ENCODE measurements at places on chromosomes 1 and 21.

DNA sequence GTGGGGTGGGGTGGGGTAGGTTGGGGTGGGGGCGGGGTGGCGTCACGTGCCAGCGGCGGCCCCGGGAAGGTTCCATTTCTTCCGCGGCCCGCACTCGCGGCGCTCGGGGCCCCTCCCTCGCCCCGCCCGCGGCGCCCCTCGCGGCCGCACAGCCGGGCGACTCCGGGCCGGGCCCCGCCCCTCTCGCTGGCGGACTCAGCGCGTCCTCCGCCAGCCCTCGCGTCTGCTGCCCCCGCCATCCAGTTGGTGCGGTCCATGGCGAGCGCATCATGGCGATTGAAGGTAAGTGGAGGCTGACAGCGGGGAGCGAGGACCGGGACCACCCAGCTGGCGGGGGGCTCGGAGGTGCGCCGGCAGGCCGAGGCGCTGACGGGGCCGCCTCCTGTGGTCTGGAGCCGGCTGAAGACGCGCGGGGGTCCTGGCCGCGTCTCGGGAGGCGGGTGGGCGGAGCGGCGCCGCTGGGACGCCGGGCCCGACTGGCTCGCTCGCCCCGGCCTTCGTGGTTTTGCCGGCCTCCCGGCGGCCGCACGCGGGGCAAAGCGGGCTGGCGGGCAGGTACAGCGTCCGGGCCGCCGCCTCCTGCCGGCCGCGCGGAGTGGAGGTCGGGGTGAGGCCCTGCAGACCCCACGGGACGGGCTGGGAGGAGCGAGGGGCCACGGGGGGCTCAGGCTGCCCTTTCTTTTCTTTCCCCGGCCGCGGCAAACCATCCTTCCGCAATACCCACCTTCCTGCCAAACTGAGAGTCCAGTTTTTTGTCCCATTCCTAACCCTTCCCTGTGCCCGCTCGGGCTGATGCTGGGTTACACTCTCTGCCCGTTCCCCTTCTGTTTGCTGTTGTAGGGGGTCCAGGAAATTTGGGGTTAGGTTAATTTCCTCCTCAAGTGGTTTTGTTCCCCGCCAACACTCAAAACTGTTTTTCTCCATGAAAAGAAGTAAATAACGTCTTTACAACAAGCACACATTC lies at the start of gene SYT14:
SYT14 (plus strand) TSS at position 222 of the 964 bp plus-strand sequence; CDS start at position 270, 48 bp downstream.
- DNase-seq: no peak

GRCh38 chr1:60034999-60035398 lies 38.6 kb downstream of the C1orf87 start:
- peak; percentile 62 for DNase-seq

GRCh38 chr1:24126018-24126671 lies 14.2 kb upstream of the MYOM3 start:
- DNase-seq: peak; percentile 32

GRCh38 chr1:95994643-95995042 lies 726.9 kb upstream of the PTBP2 start:
- DNase-seq: no peak

DNA sequence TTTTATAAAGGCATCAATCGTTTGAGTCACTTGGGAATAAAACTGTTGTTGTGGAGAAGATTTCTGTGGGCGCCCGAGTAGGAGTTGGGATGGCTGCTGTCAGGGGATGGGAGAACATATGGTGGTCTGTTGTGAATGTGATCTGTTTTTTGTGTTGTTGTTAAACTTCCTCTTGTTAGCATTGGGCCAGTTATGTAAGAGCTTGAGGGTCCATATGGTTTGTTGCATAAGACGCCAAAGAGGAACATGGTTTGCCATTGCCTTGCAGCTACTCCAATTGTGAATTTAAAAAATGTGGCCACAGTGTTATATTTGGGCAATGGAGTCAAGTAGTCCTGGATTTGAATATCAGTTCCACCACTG lies 136.1 kb upstream of the JUN start:
- DNase-seq: peak; percentile 94

- DNase-seq: peak; percentile 76
Measured at GRCh38 chr1:72282271-72283021, at the start of gene NEGR1. Gene NEGR1 (minus strand): TSS chr1:72282539.

- no peak for DNase-seq
Measured at GRCh38 chr1:229035748-229036082, 235.2 kb upstream of the RAB4A start.

DNA sequence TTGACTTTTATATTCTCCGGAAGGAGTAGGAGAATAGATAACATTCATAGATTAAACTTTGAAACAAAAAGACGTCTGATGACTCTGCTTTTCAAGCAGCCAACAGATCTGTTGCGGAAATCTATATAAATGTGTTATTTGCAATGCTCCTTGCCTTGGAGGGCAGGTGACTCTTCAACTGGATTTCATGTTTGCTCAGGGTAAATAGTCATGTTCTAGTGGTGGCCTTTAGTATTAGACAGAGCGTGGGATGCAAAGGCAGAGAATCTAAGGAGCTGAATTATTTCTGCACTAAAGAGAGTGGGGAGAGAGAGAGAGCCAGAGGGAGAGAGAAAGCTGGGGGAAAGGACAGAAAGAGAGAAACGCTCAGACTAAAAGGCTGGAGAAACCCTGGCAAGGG lies 454.3 kb downstream of the AJAP1 start:
- no peak for DNase-seq

DNA sequence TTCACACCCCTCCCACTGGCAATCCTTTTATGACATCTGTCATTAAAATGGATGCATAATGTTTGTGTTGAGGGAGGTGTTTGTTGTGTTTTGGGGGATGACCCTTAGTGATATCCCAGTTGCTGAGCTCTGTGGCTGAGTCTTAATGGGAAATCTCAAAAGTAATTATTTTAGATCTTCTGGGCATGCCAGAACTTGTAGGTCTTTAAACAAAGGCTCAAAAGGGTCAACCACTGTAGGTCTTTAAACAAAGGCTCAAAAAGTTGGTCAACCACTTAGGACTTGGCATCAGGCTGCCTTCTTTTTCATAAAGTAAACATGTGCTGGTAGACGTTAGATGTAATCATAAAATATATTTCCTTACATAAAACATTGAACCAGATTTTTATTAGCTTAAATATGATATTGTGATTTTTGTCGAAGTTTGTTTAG lies 78.0 kb downstream of the CDC14A start:
- no peak for DNase-seq

GRCh38 chr1:27399251-27400025 lies 7.0 kb downstream of the GPR3 start:
- DNase-seq: no peak

GRCh38 chr1:22258698-22259097 lies 115.8 kb upstream of the WNT4 start:
- no peak for DNase-seq

- no peak for DNase-seq
Measured at GRCh38 chr1:208654241-208654640, 410.1 kb upstream of the PLXNA2 start.

GRCh38 chr21:37870221-37870620 lies 46.0 kb downstream of the KCNJ6 start:
- DNase-seq: no peak

- no peak for DNase-seq
Measured at GRCh38 chr1:17005365-17005740, 6.4 kb downstream of the ATP13A2 start.

DNA sequence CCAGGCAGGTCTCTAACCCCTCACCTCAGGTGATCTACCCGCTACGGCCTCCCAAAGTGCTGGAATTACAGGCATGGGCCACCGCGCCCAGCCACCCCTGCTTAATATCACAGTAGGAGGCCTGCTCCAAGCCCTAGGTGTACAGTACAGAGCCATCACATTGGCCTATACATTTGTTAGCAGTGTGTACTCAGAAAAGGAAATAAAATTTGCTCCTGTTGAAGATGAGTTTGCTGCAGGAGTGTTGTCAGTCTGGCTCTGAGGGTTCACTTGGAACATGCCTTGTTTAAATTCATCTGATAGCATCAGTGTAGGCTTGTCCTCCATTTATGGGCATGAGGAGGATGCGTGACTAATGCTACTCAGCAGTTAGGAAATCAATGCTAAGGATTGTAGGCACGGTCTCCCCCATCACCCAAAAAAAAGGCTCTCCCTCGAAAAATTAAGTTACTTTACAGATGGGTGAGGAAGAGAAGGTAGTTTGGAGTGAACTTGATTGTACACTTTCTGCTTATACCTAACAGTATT lies 4.6 kb upstream of the ENAH start:
- DNase-seq: peak; percentile 14

DNA sequence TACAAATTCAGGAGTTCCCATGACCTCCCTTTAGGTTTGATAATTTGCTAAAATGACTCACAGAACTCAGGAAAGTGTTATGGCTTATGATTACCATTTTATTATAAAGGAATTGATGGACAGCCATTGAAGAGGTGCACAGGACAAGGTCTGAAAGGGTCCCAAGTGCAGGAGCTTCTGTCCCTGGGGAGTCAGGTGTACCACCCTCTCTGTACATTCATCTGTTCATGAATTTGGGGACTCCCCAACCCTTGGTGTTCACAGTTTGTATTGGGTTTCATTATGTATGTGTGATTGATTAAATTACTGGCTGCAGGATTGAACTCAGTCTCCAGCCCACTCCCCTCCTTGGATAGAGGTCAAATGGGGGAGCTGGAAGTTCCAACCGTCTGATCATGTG lies 10.8 kb upstream of the IL10RB start:
- DNase-seq: no peak

- DNase-seq: peak; percentile 69
Measured at GRCh38 chr21:42524341-42525028, 10.8 kb downstream of the SLC37A1 start.

- DNase-seq: no peak
Measured at GRCh38 chr21:32508558-32508957, 76.8 kb downstream of the TCP10L start.

DNA sequence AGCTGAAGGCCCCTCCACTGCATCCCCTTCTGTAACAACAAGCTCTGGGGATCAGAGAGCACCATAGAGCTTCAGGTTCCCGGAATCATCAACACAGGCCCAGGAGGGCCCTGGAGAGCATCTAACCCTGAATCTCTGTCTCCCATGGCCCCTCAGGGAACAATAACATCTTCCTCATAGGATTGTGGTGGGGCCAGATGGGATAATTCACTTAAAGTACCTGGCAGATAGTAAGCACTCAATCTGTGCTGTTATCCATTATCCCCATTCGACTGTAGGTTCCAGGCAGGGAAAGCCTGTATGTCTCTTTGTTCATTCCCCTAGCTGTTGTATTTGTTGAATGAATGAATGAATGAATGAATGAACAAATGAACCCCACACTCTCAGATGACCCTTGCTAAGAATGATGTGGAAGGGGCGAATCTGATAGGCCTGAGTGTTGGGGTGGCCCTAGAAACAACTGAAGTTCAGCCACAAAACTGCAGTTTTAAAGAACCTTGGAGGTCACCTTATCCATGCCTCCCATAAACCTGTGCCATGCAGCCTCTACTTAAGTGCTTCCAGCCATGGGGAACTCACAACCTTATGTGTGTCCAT lies 14.5 kb downstream of the LAPTM5 start:
- no peak for DNase-seq

GRCh38 chr1:112002514-112002913 lies 13.0 kb upstream of the KCND3 start:
- no peak for DNase-seq

GRCh38 chr1:10637834-10638558 lies 158.4 kb downstream of the CASZ1 start:
- no peak for DNase-seq

All from MV-4-11 (cell line).